ENCODE measurements at places on chromosomes 2 and 18. TPM values are rescaled to one million over a fixed set of nuclear protein-coding genes. Genes with fewer than 3 reads are reported as not detected.

DNA sequence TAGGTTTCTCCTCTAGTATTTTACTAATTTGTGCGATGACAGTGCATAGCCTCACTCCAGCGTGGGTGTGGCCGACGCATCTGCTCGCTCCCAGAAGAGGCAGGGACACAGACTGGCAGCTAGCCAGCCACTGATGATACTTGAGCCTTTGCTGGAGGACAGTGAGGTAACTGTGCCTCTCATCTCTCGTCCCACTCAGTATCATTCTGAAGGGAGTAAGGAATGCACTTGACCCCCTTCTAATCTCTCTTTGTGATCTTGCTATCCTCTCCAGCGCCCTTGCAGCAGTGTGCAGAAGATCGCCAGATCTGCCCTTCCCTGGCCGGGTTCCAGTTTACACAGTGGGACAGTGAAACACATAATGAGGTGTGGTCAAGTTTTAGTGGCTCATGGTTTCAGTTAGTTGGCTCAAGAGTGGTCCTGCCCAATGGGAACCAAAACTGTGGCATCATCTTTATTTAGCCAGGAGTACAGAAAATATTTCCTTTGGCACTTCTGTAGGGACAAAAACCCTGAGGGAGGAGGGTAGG is 17.5 kb downstream of the NCAPH start:
- no peak overlapping the region for H3K27ac ChIP-seq
- H3K36me3 ChIP-seq, result no peaks in the 10 kb centered on the region
- DNase-seq, result peak; percentile 46
- no peaks in the 10 kb centered on the region for H3K27me3 ChIP-seq

DNA sequence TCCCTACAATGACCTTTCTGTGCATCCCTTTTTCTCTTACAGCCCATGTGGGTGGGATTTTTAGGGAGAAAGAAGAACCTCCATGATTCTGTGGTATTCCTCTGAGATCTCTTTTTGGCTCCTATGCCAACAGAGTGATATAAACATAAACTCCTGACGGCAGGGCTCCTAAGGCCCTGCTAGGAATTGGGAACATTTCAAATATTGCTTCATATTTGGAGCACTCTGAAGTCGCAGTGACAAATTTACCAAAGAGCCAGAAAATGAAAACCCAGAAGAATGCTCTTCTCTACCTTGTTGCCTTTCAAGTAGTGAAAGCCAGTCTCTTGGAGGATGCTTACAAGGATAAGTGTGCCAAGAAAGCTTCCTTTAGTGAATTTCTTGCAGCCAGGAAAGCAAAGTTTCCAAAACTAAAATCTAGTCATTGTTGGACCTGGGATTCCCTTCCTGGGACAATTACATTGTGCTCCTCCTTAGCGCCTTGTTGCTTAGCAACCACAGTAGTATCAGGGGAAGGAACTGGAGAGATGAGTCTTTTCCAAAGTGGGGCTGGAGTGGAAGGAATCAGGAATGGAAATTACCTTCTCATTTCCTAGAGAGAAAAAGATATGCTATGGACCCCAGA is 7.3 kb upstream of the SETBP1 start:
- no peaks in the 10 kb centered on the region for H3K27me3 ChIP-seq
- no peak overlapping the region for H3K27ac ChIP-seq
- no peaks in the 10 kb centered on the region for H3K36me3 ChIP-seq
- no peaks in the 10 kb centered on the region for H3K4me1 ChIP-seq
- DNase-seq, result no peak
- no peak overlapping the region for H3K4me3 ChIP-seq

DNA sequence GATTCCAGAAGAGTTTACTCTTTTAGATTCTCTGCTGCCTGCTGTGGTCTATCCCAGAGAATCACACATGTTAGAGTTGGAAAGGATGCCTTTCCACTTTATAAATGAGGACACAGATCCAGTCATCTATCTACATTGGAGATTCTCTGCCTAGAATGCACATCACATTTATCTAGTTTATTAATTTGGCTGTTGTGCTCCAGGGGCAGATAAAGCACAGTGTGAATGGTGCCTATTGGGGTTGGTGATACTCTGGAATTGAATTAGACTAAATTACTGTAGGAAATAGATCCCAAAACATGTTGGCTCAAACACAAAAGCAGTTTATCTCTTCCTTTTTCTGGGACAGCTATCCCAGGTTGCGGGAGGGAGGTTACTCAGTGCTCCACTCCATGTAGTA is 14.9 kb downstream of the SIX2 start:
- no peak overlapping the region for H3K4me3 ChIP-seq
- no peaks in the 10 kb centered on the region for H3K36me3 ChIP-seq
- H3K27me3 ChIP-seq, result no peaks in the 10 kb centered on the region
- no peaks in the 10 kb centered on the region for H3K4me1 ChIP-seq
- H3K27ac ChIP-seq, result no peak overlapping the region

GRCh38 chr18:48020337-48021250 is 90.1 kb upstream of the SMAD2 start:
- H3K4me1 ChIP-seq, result peaks cover 10% of the 10 kb centered on the region
- no peak overlapping the region for H3K27ac ChIP-seq
- H3K27me3 ChIP-seq, result no peaks in the 10 kb centered on the region
- H3K4me3 ChIP-seq, result no peak overlapping the region

GRCh38 chr2:226742347-226742746 is 57.3 kb downstream of the IRS1 start:
- H3K4me3 ChIP-seq, result no peak overlapping the region
- peak; percentile 72 for DNase-seq
- H3K27ac ChIP-seq, result peak overlapping the region; percentile 45
- H3K27me3 ChIP-seq, result no peaks in the 10 kb centered on the region
- H3K4me1 ChIP-seq, result peaks cover 73% of the 10 kb centered on the region

- H3K27me3 ChIP-seq, result no peaks in the 10 kb centered on the region
- no peaks in the 10 kb centered on the region for H3K36me3 ChIP-seq
- H3K4me1 ChIP-seq, result peaks cover 4% of the 10 kb centered on the region
- H3K27ac ChIP-seq, result no peak overlapping the region
These were observed 27.5 kb downstream of the EML4 start for GRCh38 chr2:42196403-42197267.

Gene REG3A
- not detected for total RNA-seq

Gene GRP
- total RNA-seq, result 0.67 TPM
